ENCODE measurements at places on chromosomes 11 and 22.

DNA sequence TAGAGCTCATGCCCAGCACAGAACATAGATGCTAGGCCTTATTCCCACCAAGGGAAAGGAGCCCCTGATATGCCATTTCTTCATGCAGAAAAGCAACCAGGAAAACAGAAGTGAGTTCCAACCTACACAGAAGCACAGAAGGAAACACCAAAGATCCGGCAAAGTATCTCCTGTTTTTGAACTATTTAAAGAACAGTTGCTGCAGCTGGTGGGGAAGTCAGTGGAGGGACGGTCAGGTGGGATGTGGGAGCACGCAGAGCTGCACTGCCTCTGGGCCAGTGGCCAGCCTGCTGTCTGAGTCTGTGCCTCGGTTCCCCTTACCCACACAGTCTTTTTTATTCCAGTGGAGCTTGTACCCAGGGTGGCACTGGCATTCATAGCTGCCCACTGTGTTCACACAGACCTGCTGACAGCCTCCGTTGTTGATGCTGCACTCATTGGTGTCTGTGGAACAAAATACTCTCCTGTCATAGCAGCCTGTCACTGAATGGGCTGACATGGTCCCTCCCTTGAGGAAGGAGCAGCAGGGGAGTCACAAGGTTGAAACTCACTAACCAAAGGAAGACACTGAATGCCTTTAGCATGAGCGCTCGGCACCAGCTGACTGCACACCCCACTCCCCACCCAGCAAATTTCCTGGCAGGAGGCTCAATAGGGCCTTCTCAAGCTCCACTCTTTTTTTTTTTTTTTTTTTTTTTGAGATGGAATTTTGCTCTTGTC, 37.9 kb downstream of the SCUBE2 start:
- peak; percentile 51 for DNase-seq

GRCh38 chr11:2460540-2461252, 15.9 kb downstream of the KCNQ1 start:
- DNase-seq: no peak

DNA sequence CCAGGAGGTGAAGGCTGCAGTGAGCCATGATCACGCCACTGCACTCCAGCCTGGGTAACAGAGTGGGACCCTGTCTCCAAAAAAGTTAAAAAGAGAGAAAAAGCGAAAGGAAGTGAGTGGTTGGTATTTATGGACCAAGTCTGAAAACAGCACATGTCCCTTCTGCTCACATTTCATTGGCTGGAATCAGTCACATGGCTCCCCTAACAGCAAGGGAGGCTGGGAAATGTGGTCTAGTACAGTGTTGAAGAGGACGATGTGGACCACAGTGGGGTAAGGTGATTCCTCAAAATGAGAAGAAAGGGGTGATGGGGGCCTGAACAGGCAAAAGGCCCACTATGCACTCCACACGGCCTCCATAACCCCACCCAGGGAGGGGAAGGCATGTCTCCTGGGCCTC, 32.5 kb upstream of the SMTN start:
- DNase-seq: no peak

- no peak for DNase-seq
These were observed 8.2 kb downstream of the REXO2 start for GRCh38 chr11:114447444-114447843.

DNA sequence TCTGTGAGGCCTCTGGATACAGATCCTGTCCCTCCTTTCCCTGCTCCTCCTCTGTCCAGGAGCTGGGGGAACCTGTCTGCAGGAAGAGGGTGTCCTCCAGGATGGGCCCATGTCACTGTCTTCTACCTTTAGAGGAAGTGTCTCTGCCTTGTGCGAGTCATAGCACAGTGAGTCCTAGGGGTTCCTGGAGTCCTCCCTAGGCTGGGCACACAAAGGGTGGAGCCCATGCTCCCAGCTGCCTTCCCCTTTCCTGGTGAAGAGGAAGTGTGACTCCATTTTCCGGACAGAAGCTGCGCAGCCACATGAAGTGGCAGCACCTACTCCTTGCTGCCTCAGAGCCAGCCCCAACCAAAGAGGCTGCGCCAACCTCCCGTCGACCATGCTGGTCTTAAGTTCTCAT, 112.2 kb downstream of the CTTN start:
- DNase-seq: no peak

DNA sequence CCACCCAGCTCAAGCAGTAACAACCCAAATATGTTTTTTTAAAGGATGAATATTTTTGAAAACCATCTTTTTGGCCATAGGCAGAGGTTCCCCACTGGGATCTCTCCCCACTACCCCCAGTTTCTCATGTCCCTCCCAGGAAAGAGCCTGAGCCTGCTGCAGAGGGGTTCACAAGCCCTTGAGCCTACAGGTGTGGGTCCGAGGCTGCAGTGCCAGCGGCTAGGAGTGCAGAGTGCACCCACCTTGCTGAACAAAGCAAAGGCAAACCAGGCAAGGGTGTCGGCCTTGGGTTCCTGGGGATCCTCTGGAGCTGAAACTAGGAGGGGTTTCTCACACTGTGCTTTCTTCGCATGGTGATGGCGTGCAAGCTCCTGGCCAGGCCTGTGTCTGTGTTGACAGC, 35.0 kb downstream of the GNAZ start:
- DNase-seq: no peak

DNA sequence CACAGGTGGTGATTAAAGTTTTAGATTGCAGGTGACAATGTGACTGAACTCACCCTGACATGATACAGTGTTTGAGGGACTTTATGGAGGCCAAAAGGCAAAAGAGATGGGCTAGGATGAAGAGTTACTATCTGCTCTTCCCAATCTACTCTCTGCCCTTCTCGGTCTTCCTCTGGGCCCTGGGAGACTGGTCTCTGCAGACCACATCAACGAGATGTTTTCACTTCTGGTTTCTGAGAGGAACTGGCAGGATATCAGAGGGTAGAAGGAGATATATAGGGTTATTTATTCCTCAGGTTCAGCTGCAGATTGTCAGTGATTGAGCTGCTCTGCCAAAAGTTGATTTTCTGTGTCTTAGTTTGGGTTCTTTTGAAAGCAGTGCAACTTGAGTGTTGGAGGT, 32.4 kb upstream of the CD44 start:
- no peak for DNase-seq

DNA sequence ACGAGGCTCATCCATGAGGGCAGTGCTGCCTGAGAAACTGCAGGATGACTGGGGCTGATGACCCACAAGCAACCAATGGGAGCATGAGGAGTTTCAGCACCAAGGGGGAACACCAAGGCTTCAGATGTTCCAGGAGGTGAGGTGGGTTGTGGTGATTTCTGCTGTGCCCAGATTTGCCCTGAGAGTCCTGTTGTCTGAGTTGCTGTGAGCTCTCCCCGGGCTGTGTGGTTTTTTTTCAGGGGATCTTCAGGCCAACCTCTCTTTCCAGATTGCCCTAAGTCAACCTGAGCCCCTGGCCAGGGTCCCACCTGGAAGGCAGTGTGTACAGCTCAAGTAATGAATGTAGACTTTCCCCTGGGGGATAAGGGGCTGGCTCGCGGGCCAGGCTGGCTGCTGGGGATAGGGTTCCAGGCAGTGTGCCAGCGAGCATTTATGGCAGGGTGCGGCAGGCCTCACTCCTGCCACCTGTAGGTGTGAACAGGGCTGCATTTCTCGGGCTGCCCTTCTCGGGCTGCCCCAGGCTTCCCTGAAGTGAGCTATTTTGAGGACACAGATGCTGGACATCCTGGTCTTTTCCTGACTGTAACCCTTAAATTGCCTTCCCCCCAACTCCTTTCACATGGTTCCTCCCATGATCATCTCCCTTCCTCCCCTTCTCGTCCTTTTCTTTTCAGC, 9.8 kb downstream of the SLC22A6 start:
- DNase-seq: peak; percentile 24

- no peak for DNase-seq
These were observed 13.5 kb downstream of the TTLL8 start for GRCh38 chr22:50044485-50045118.

DNA sequence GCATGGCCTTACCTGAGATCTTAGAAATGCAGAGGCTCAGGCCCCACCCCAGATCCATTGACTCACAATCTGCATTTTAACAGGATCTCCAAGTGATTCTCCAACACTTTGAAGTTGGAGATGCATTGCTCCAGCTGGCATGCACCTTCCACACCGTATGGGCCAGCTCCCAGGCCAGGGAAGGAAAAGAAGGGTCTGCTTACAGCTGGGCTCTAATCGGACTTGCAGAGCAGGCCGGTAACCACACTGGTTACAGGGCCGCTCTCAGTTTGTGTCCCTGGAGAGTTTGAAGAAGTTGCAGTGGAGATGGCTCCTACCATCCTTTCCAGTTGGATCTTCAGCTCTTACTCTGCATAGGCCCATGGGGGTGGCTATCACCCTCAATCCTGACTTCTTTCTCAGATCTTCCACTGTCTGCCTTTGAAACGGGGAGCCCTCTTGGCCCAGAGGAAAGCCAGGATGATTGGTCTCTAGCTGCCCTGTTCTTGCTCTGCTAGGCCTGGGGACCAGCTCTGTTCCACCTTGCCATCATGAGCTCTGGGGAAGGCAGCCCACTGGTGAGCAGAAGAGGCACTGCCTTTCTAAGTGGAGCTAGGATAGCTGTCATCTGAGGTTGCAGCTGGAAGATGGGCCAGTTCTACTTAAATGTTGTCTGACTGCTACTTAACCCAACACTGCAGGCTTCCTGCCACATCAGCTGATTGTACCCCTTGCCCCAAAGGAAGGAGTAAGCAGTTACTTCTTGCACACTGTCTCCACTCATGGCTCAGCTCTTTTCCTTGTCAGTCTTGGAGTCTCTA, 105.6 kb upstream of the NAV2 start:
- no peak for DNase-seq

DNA sequence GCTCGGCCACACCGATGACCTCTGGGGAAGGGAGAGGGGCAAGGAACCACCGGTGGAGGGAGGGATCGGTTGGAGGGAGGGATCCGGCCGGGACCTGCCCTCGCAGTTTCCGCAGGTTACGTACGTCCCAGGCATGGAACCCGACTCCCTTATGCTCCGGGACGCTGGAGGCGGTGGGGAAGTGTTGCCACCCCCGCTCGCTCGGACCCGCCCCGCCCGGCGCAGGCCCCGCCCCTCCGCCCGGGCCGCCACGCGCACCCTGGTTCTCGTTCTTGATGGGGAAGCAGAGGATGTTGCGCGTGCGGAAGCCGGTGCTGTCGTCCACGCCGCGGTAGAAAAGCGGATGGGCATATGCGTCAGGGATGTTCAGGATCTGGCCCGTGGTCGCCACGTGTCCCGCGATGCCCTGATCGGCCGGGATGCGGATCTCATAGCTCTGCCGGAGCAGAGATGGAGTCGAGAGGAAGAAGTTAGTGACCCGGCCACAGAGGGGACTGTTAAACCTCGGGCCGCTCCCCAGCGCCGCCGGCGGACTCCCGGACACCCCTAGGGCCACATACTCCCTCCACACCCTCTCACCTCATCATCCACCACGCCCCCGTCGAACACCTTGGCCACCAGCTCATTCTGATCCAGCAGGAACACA, 89.8 kb downstream of the PDE2A start:
- no peak for DNase-seq

DNA sequence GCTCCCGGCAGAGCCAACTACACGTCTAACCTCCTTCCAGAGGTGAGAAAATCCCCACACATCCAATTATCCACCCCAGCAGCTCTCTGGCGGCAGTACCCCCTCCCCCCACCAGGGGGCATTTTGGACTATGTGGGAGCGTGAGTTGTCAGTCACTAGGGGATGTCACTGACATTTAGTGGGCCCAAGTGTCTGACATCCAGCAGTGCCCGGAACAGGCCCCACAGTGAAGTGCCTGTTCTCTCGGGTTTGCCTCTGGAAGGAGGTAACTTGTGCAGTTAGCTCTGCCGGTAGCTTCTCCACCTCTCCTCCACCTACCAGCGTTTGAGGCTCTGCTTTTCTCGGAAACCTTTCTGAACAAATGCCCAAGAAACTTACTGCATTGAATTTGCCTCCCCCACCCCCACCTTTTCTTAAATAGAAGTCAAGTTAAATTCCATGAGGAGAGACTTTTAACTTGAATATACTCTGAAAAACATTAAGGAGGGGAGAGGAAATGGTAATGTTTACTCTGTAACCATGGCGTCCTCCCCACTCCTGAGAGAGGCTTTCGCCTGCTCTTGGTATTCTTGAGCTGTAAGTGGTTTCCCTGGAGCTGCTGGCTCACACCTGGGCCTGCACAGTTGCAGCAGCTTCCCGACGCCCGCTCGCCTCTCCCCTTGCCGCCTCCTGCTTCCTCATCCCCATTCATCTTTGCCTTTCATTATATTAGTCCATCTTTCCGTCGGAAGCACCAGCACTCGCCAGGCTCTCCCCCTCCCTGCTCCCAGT, 112.8 kb downstream of the WNT7B start:
- peak; percentile 25 for DNase-seq

DNA sequence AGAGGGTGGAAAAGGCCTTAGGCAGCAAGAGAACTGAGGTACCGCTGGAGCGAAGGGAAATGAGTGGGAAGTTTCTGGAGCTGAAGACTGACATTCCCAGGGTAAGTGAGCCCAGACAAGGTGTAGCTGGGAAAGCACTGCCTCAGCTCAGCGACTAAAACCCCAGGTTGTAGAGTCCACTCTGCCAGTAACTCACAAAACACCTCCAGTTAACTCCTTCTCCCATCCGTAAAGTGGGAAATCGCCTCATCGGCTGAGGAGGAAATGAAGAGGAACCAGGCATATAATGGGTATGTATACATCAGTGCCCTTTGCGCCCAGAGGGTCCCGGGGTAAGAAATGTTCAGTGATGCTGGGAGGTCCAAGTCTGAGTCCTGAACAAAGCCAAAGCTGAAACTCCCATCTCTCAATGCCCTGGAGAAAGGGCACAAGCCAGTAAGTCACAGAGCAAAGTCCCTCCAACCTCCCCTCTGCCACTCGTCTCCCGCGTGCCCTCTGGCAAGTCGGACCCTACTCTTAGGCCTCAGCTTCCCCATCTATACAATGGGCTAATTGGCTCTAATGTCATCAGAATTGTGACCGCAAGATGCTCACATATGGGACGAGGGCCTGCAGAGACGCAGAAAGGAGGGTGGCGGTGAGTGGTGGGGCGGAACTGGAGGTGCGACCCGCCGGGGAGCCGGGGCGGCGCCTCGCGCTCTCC, 588 bp downstream of the VPS37C start:
- no peak for DNase-seq

DNA sequence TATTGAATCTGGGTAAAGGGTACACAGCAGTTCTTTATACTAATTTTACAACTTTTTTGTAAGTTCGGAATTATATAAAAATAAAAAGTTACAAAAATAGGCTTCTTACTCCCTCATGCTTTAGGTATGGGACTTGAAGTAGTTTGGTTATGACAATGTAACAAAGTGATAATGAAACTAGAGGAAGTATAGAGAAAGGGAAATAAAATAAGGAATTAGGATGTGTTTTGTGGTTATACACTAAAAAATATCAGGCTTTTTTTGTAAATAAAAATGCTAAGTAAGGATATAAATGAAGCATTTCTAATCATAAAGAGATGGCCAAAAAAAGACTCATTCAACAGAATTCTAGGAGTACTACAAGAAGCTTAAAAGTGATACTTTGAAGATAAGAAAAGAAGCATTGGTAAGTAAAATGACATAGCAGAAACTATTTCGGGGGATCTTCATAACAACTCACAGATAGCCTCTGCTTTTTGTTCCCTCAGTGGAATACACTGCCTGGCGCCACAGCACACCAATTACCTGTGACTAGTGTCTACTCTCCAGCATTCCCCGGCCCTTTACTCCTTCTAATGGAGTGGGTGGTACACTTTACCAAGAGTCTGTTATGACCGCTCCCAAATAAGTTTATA, 322.7 kb upstream of the PITPNB start:
- no peak for DNase-seq

- no peak for DNase-seq
These were observed 74.8 kb downstream of the MICAL2 start for GRCh38 chr11:12185106-12185690.

Measured in HCEC 1CT (cell line).